ENCODE measurements at places on chromosomes 1 and 21.

DNA sequence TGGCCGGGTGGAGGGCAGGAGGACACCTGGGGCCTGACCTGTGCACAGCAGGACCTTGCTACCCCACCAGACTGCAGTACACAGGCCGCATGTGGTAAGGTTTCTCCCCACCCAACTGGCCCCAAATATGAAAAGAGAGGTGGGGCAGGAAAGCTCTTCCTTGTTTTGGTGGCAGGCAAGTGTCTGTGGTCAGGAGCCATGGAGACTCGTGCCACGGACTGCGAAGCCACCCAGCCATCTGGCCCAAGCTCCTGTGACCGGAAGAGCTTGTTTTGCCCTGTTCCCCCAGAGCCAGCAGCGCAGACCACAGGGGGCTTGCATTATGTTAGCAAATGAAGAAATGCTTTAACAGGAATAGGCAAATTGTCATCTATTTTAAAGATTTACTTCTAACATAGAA lies 54.9 kb downstream of the OLIG1 start:
- DNase-seq = no peak

- DNase-seq = peak; percentile 22
Observed at GRCh38 chr1:229666585-229666984, 40.5 kb downstream of the URB2 start.

DNA sequence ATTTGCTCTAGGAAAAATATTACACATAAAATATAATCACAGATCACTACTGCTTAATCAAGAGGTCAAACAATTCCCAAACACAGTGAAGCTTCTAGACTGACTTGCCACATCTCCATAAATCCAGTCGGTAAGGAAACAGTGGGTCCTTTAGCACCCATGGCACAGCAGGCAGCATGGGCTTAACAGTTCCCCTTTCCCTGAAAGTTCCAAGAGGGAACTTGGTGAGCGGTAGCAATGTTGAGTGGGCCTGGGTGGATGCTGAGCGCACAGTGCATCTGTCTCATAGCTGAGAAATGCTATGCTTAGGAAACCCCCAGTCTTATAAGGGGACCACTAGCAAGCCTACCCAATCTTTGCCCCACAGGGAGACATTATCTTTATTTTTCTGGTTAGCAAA lies 7.8 kb upstream of the CYB5R1 start:
- no peak for DNase-seq

DNA sequence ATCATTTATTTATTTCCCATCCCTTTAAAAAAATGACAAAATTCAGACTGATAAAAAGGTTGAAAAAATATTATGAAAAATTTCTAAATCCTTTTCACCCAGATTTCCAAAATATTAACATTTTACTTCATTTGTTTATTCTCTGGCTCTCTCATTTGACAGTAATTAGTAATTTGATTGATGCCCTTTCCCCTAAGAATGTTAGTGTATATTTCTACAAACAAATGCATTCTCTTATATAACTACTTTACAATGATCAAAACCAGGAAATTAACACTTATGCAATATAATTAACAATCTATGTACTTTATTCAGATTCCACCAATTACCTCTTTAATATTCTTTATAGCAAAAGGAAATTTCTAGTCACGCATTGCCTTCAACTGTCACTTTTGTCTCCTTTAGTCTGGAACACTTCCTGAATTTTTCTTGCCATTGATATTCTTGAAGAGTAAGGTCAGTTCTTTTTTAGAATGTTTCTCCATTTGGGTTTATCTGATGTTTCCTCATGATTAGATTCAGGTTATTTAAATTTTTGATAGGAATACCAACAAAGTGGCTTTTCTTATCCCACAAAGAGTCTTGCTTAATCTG lies 3.9 kb downstream of the CD53 start:
- no peak for DNase-seq

GRCh38 chr1:167081594-167082156 lies 8.5 kb downstream of the GPA33 start:
- no peak for DNase-seq

GRCh38 chr1:33429332-33429731 lies 1.6 kb downstream of the PHC2 start:
- DNase-seq = no peak

GRCh38 chr1:34865573-34865972 lies 6.0 kb upstream of the SMIM12 start:
- DNase-seq = no peak

DNA sequence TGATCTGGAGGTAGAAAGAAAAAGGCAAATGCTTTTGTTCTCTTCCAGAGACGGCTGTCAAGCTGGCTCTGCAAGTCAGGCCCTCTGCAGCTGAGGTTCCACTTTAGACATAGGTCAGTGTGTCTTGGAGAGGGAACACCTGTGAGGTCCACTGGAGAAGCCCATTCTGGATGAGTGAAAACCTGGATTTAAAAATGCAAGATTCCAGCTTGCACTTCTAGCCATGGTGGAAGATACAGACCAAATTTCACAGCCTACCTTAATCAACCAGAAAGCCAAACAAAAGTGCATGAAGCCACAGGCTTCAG lies 35.0 kb downstream of the AGPAT3 start:
- no peak for DNase-seq

DNA sequence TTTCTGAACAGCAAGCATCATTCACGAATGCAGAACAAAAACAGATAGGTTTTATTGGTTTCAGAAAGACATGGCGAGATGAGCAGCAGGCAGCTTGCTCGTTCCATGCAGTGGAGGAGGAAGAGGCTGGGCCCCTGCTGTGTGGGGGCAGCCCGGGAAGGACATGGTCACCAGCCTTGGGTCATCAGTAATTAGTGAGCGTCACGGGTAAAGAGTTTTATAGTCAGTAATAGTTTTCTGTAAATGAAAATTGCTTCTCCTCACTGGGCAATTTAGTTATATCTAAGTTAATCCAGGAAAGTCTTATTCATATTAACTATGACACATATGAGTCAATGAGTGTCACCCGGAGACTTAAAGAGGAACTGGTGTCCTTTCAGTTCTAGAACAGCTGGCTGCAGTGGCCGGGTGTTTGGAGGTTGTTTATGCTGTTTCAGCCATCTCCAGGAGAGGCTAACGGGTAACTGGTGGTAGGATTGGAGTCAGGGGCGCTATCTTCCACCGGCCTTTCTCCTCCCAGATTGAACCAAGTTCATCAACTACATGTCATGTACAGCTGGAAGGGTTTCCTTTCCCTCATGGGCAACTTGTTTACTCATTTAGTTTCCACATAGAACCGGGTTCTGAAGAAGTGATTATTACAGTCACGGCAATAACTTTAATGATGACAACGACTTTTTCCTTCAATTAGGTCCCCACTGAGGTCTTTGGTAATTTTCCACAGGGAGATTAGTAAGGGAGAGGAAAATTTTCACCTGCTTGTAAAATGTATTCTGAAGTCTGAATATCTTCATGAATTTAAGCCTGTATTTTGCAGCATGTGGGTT lies 34.6 kb upstream of the SLC45A1 start:
- DNase-seq = no peak

- no peak for DNase-seq
Observed at GRCh38 chr1:9376886-9377333, 84.2 kb downstream of the SPSB1 start.

DNA sequence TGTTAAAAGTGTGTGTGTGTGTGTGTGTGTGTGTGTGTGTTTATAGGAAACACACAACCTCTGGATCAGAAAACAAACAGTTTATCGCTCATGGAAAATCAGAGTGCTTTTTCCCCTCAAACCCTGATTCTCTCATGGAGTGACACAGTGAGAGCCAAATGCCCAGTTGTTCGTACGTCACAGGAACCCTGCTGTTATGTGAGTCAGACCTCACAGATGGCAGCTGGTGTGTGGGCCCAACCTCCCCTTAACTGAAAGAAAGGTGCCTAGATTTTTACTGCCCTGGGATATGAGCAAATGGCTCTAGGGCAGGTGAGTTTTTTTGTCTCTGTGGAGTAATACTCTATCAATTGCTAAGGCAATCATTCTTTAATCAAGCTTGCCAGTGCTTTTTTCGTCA lies 1788.1 kb downstream of the BRINP3 start:
- no peak for DNase-seq

GRCh38 chr1:47388891-47389238 lies 27.2 kb upstream of the FOXE3 start:
- peak; percentile 64 for DNase-seq

DNA sequence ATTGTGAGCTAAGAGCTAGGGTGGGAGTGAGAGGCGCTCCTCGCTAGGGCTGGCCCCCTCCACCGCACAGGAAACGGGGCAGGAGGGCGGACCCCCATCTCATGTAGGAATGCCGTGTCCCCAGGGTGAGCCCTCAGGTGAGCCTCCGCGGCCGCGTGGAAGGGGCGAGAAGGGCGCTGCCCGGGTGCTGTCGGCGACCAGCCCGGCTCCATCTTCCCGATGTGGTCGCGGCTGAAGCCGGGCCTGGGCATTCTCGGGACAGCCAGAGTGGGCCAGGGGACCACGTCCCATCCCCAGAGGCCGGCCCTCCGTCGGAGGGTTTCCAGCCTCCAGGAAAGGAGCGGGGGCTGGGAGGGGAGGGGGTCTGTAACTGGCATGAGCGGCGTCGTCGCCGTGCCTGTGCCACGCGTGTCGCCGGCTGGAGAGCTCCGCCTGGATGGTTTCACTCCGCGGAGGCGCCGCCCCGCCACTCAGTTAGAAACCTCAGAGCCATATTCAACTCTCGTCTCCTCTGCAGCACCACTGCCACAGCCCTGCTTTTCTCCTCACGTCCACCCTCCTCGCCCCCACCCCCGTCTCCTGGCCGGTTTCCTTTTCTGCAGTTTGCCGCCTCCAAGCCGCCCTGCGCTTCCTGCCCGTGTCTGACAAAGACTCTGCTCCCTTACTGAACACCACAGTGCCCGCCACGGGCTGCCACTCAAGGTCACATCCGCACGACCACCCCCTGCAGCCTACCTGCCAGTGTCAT lies at the start of gene TMEM269:
TSS of gene TMEM269 (plus strand) at position 46 of the 748 bp plus-strand sequence. CDS start 4,903 bp downstream, outside the sequence.
- peak; percentile 55 for DNase-seq

GRCh38 chr21:31900121-31900895 lies 27.5 kb downstream of the HUNK start:
- no peak for DNase-seq

GRCh38 chr1:24705260-24706073 lies 39.8 kb upstream of the CLIC4 start:
- DNase-seq = peak; percentile 71

- DNase-seq = no peak
Observed at GRCh38 chr1:27542463-27543273, 52.7 kb upstream of the WASF2 start.

- DNase-seq = no peak
Observed at GRCh38 chr1:234509457-234510328, 30.7 kb upstream of the TARBP1 start.

GRCh38 chr1:43537423-43538142 lies 6.9 kb downstream of the PTPRF start:
- DNase-seq = no peak

DNA sequence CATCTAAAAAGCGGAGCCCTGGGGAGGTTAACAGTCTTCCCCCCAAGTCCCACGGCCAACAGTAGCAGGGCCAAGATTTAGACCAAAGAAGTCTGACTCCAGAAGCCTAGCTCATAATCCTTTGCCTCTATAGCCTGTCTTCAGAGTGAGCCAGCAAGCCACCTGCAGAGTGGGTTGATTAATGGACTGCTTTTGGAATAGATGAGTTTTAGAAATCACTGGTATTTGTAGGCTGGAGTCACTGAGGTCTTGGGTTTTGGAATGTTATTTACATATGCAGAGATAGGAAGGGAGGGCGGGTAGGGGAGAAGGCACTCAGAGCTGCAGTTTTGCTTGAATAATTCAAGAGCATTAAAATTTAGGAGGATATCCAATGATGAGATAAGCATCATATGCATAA lies 90.8 kb upstream of the L1TD1 start:
- DNase-seq = no peak

GRCh38 chr1:66434096-66434495 lies 99.9 kb upstream of the SGIP1 start:
- no peak for DNase-seq

- no peak for DNase-seq
Observed at GRCh38 chr1:206886831-206887230, 10.4 kb upstream of the IL24 start.

GRCh38 chr1:88648706-88649105 lies 35.4 kb upstream of the PKN2 start:
- no peak for DNase-seq

Measured in brain (organoid and tissue), 16 donors.